Activated gamma-delta T cell (primary cell): ENCODE measurements at places on chromosomes 3 and 15.

DNA sequence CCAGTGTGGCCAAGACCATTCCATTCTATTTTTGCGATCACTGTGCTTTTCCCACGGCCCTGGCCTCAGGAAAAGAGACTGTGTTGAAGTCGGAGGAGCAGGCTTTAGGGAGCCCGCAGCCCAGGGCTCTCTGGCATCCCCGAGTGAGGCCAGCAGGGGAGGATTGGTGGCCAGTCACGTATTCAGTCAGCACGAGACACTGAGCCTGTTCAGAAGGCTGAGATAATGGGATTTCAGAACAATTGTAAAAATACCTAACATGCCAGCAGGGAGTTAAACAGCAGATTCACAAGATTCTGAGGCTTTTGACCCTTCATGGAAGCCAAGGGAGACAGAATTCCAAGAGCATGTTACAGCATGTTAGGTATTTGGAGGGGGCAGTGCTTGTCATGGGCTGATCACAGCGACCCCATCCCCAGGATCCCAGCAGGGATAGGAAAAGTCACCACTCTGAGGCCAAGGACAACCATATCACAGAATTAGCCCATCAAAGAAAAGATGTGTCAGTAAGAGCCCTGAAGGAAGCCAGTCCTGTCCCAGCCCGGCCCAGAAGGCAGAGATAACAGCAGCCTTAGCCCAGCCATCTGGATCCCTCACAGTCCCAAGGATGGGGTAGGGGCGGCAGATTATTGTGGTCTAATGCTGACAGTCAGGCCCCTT lies 40.6 kb downstream of the AMOTL2 start:
- DNase-seq: no peak

DNA sequence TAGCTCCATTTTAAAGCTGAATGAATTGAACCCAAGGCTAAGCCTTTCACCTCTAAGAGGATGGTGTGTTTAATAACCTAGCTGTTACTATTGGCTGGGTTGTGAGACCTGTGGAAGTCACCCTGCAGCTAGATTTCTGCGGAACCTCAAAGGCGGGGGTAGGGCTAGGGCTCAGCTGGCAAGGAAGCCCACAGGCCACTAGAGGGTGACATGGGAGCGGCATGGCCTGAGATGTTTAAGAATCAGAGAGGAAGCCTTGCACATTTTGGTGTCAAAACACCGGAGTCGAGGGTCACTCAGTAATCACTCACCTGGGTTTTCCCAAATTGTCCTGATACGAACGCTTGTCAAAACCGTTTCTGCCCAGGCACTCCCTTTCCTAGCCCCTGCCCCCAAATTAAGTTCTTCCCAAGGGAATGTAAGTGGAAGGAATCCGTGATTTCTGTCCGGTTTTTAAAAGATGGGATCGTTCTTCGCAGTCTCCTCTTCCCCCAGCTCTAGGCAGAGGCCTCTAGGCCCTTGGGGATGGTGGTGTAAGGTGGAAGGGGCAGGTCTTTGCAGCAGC lies 3.8 kb upstream of the ACAD9 start:
- DNase-seq: no peak

DNA sequence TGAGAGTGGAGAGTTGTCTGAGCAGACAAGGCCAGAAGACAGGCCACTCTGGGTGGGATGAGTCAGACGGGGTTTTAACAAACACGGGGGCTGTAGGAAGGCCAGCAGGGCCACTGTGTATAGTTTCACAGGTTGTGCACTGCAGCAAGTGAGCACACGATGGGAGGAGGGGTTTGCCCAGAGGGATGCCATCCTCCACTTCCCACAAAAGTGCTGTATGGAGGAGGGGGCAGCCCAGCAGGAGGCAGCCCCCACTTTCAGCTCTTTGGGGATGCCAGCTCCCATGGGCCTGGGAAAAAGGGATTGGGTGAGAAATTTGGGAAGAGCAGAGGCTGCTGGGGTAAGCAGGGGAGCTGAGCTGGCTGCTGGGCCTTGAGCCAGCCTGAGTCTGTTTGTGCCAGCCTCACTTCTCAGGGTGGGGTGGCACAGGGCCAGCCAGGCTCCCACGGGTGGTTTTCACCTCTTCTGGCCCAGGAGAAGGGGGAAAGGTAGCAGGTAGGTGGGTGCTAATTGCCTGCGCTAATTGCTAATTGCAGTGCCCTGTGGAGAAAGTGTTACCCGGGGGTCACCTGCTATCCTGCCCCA lies 6.7 kb downstream of the ZBTB47 start:
- no peak for DNase-seq

GRCh38 chr15:40857601-40858341 lies 13.9 kb downstream of the SPINT1 start:
- no peak for DNase-seq

- no peak for DNase-seq
Measured at GRCh38 chr15:42332331-42332730, 27.0 kb upstream of the CAPN3 start.

DNA sequence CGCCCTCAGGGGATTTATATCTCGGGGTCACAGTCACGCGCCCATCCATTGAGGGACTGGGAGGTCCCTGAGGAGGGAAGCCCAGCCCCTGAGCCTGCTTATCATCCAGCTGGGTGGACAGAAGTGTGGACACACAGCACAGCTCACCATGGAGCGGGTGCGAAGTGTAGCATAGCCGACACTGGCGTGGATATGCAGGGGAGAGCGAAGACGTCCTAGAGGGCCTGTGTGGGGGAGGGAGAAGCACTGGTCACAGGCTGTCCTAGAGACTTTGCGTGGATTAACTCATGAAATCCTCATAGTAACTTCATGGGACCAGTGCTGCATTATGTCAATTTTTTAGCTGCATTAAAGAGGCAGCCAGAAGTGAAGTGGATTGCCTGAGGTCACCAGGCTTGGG lies 26.1 kb upstream of the PLXND1 start:
- no peak for DNase-seq

DNA sequence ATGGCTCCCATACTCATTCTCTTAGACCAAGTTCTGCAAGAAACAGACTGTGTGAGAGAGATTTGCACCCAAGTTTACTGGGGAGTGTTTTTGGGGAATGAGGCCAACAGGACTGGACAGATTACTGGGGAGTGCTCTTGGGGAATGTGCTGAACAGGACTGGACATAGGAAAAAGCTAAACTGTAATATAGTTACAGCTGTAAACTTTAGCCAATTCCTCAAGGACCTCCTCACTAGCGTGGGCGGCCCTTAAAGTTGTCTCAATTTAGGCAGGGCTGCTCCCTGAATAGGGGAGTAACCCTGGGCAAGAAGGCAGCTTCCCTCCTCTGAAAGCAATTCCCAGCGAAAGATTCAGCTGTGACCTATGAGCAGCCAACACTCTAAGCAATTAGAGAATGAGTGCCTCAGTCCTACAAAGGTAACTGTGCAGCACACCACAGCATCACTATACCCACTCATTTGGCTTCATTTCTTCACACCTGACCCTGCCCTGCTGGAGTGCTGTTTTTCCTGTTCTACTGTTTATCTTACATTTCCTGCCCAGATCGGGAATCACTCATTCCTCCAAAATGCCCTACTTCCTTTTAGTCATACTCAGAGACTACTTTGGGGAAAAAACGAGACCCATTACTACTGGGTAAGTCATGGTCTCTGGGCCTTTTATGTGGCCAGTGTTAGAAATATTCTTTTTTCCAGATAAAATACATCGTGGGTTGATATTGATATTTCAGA lies 41.3 kb upstream of the TRIM42 start:
- no peak for DNase-seq

GRCh38 chr3:182633186-182633585 lies 160.1 kb upstream of the ATP11B start:
- no peak for DNase-seq

- no peak for DNase-seq
Measured at GRCh38 chr15:42319206-42319605, 40.1 kb upstream of the CAPN3 start.

DNA sequence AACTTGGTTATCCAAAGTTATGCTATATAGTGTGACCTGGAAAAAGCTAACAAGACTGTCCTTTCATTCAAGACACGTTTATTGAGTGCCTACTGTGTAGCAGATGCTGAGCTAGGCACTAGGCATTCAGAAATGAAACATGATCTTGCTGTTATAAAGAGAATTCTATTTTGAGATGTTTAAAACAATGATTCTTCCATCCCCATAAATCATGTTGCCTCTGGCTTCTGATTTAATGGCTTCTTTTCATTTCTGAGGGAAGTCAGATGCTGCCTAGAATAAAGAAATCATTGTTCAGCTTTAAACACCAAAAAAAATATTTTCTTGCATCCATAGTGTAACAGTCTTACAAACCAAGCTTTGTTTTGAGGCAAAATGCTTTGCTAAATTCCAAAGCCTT lies 620.9 kb upstream of the UBE2E2 start:
- no peak for DNase-seq

DNA sequence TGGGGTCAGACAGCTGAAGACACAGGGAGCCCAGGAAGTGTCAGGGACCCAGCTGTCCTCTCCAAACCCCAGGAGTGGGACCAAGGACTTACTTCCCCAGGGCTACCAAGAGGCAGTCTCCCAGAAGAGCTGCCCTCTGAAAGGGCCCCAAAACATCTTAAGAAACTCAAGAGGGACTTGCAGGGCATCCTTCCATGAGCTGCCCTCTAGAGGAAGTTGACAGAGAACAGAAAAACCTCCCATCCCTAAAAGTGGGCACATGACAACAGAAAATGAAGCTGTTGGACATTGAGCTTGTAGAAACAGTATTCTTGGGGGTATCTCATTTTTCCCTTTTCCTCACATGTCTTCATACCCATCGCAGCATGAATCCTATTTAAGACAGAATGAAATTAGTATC lies 58.9 kb downstream of the MECOM start:
- DNase-seq: no peak

GRCh38 chr3:164459521-164460151 lies 618.7 kb downstream of the SI start:
- no peak for DNase-seq

DNA sequence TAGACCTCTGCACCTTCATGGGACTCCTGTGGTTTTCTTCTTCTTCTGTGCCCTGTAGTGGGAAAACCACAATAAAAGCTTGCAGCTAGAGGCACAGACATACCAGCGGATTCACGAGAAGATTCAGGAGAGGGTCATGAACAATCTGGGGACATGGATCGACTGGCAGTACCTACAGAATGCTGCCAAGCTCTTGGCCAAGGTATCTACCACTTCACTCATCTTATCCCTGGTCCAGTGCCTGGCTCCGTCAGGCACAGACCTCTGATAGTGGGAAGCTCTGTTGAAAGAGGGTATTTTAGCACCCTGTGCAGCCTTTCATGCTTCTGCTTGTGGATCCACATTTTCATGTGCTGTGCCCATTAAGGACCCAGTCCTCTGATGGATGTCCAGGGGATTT lies 9.7 kb upstream of the P4HTM start:
- DNase-seq: no peak

DNA sequence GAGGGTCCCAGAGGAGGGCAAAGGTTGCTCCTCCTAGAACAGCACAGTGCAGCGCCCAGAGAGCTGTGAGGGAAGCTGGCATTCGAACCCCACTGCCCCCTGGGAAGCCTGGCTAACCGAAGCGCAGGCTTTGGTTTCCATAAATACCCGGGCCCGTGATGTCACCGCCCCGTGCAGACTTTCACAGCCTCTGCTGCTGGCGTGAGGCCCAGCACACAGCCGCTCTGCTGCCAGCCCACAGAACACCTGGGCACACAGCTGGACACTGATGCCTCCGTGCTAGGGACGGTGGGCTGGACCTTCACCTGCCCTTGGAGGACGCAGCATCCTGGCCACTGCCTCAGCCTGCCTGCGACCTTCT lies 1.0 kb downstream of the IQSEC1 start:
- no peak for DNase-seq

- no peak for DNase-seq
Measured at GRCh38 chr3:140467796-140468315, 210.0 kb upstream of the TRIM42 start.

- DNase-seq: no peak
Measured at GRCh38 chr15:68114840-68115239, 60.7 kb downstream of the PIAS1 start.

DNA sequence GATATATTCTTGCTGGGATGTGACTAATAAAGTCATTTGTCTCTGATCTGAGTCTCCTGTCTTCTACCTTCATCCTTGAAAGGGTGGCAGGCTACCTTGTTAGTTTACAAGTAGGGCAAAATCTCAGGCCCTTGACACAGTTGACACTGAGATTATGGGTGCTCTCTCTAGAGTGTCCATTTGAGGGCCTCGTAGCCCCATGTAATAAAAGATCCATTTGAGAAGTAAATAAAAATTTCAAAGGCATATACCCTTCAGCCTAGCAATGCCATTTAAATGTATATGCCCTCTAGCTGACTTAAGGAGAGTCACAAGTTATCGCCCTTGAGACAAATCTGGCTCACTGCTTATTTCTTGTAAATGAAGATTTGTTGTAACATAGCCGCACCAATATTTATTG lies 98.6 kb downstream of the TCF12 start:
- no peak for DNase-seq

GRCh38 chr15:31228011-31228484 lies 98.6 kb upstream of the KLF13 start:
- no peak for DNase-seq

DNA sequence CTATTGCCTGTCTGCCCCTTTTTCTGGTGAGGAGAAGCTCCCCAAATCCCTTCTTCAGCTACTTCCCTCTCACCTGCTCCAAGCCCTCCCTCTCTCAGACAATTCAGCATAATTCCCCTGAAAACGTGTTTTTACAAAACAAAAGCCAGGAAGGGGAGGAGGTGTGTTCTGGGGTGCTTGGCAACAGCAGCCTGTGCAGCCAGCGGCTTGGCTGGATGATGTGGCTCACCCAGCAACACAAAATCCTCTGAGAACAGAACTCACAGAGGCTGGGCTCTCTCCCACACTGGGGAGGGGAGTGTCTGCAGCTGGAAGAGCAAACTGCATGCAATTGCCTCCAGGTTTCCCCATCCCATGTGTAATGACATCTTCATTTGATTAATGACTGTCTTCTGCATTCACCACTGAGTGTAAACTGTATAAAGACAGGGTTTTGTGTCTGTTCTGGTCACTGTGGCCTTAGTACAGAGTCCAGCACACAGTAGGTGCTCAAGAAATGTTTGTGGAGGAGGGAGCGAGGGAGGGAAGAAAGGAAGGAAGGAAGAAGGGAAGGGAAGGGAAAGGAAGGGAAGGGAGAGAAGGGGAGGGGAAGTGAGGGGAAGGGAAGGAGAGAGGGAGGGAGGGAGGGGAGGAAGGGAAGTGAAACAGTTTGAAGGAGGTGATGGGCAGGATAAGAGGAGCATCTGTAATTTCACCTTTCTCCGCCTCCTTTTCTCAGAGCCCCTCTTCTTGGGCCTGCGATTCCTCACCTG lies 70.1 kb upstream of the GLCE start:
- DNase-seq: no peak

- DNase-seq: no peak
Measured at GRCh38 chr3:132317229-132317948, at the start of gene ACP3. Gene ACP3 (plus strand): TSS chr3:132317407. CDS start chr3:132317457, 50 bp downstream.
